Activated CD4-positive, alpha-beta T cell treated with anti-CD3 and anti-CD28 coated beads, Interleukin-2, Interleukin-6, amounts not matched to agents 100 ng/mL and 50 ng/mL, durations not matched to agents 16 hours and 8 hours (primary cell): ENCODE measurements at places on chromosomes 7 and 10.

GRCh38 chr10:132485391-132485790, 52.2 kb upstream of the INPP5A start:
- no peak for DNase-seq

GRCh38 chr7:140304191-140304799, 94.0 kb downstream of the SLC37A3 start:
- DNase-seq: peak; percentile 59

GRCh38 chr10:23868121-23868520, 340.8 kb upstream of the KIAA1217 start:
- DNase-seq: no peak

DNA sequence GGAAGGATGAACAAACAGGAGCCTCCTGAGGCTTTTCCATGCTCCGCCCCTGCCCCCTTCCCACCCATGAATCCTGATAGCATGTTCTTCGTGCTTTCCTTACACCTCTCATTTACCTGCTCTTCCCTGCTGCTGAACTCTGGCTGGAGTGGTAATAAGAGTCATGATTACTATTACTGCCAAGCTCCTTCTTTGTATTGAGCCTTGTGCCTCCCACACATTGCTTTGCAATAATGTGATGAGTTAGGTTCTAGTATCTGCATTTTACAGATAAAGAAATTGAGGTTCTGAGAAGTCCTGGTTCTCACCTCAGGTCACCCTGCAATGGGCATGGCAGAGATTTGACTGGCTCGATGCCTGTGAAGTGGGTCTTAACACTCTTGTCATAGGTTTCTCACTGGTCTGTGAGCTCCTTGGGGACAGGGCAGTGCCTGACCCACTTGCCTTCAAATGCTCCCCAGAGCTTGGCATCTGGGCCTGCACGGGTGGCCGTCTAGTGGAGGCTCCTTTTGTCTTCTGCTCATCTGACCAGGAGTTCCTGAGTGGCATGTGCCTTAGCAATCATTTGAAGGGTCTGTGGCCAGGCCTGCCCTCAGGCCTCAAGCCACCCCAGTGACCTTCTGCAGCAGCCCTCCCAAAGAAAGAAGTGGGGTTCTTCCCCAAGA, 309.2 kb upstream of the ZMIZ1 start:
- DNase-seq: no peak

- peak; percentile 62 for DNase-seq
Measured at GRCh38 chr10:71888623-71889387, 37.8 kb upstream of the PSAP start.

GRCh38 chr7:96120445-96121225, 201.3 kb downstream of the SLC25A13 start:
- no peak for DNase-seq

DNA sequence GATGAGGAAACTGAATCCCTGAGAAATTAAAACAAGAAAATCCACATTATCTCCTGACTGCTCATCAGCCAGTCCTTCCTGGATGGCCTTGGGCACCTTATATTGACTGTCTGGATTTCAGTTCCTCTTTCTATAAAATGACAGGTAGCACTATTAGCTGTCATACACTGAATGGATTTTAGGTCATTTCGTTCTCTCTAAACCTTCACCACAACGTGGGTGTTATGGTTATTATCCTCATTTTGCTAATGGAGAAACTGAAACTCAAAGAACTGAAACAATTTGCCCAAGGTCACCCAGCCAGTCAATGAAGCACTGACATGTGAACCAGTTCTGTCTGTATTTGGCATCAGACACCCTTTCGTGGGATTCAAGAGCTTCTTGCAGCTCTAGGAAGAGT, 193.8 kb downstream of the CYP26A1 start:
- peak; percentile 24 for DNase-seq

- DNase-seq: no peak
Measured at GRCh38 chr10:77861366-77861765, 65.2 kb downstream of the DLG5 start.

DNA sequence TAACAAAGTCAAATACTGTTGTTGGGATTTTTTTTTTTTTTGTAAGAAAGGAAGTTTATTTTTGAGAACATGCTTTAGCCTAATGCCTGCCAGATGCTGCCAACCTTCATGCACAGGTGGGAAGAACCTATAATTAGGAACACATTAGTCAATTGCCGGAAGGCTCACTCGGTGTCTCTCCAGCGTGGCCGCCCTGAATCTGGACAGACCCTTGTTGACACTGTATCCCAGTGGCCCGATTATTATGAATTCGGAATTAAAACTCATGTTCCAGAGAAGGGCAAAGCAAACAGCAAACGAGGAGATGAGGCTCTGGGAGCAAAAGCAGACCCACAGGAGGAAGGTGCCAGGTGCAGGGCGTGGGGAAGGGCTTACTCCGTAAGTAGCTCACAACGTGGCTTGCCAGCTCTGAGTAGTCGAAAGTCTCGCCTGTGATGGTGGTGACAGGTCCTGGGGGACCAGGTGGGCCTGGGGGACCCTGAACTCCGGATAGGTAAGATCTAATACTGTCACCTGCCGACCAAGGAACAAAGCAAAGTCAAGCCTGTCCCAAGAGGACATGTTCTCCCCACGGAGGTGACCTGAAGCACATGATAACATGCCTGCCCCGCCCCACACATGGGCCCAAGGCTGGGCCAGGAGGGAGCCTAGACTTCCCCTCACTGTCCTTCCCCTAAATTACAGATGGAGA, 48.3 kb downstream of the COL17A1 start:
- no peak for DNase-seq

DNA sequence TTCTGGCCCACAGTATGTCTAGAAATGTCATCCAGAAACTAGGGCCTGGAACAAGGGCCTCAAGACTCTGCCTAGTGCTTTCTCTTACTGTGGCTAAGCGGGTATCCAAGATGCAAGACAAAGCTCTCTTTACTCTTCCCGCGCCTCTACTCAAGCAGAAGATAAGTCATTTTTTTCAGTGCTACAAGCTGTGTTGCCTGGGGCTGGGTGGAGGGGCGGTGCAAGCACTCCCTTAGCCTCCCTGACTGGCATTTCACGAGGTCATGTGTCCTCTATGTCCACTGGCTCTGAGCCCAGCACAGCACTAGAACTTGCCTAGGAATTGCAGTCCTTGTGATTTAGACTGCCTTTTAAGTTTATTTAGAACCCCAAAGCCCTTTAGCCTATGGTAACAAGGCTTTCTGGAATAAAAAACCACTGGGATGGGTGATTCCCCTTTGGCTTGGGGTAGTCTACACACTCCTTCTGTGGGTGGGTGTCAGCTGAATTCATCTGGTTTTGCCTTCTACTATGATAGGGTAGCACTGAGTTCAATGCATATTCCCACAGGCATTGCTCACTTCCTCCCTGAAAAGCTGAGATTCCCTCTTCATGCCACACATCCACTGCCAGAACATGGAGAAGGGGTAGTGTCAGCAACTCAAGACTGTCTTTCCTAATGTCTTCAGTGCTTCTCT, 371.8 kb upstream of the KCND2 start:
- DNase-seq: no peak

GRCh38 chr7:12409097-12409711, 5.5 kb upstream of the VWDE start:
- no peak for DNase-seq

DNA sequence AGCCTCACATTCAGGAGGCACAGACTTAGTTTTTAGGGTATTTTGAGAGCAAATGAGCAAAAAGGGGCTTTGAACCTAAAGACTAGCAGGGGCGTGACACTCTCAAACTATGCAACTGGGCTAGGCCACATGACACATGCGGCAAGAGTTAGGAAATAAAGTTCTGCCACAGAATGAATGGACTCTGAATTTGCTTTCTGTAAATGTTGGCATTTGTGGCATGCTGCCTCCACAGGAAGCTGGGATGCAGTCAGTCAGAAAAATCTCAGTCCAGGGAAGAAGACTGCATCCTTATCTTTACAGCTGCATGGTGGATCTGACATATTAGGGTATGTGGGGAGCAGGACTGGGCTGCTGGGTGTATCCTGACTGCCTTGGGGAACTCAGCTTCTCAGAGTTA, 181.0 kb downstream of the COBL start:
- DNase-seq: no peak

GRCh38 chr7:101626069-101626671, 2.9 kb downstream of the MYL10 start:
- DNase-seq: no peak

DNA sequence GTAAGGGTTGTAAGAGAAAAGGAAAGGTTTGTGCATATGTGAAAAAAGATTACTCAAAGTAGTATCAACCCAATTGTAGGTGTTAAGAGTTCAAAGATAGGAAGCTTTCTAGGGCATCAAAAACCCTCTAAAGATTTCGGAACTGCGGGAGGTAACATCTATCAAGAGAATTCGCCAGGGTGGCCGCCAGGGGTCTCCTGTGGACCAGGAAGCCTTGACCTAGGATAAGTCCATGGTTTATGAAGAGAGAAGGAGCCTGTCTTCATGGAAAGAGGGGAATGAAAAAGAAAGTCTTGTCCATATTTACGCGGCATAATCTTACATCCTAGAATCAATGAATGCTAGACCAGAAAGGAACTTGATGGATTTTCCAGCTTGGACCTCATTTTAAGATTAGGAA, 140.7 kb upstream of the CALCR start:
- DNase-seq: peak; percentile 36

- DNase-seq: peak; percentile 11
Measured at GRCh38 chr10:45580371-45581215, 92.0 kb downstream of the ZFAND4 start.

DNA sequence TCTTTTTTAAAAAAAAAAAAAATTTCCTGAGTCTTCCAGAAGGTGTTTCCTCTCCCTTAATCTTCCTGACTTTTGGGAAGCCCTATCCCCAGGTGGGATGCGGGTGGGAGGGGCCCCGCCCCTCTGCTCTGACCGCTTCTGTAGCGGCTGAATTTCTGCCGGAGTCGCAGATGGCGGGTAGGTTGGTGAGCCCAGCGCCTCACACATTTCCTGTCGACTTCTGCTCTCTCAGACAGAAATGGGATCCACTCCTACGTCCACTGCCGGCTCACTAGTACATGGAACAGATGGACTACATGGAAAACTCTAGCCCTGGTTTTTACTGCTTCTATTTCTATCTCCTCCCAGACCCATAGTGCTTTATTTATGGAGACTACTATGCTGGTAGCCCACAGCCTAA, 90.9 kb downstream of the NEUROD6 start:
- no peak for DNase-seq

DNA sequence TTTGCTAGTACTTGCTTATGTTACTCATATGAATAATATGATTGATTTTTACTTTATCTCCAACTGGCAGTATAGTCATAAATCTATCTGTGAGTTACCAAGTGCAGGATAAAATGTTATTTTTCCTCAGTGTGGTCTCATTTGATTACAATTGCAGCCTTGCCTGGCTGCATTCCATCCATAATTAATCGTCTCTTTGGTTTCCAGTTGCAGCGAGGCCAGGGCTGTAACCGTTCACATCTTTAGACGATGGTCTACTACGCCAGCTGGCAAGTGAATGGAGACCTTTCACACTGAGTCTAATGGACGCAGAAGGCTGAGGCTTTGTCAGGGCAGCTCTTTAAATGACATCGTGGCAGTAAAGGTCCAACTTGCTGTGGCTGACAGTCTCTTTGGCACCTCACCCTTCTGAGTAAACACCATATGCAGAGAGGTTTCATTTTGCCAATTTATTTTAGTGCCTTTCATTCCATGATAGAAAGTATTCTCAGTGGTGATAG, 84.0 kb downstream of the ARL4A start:
- no peak for DNase-seq

DNA sequence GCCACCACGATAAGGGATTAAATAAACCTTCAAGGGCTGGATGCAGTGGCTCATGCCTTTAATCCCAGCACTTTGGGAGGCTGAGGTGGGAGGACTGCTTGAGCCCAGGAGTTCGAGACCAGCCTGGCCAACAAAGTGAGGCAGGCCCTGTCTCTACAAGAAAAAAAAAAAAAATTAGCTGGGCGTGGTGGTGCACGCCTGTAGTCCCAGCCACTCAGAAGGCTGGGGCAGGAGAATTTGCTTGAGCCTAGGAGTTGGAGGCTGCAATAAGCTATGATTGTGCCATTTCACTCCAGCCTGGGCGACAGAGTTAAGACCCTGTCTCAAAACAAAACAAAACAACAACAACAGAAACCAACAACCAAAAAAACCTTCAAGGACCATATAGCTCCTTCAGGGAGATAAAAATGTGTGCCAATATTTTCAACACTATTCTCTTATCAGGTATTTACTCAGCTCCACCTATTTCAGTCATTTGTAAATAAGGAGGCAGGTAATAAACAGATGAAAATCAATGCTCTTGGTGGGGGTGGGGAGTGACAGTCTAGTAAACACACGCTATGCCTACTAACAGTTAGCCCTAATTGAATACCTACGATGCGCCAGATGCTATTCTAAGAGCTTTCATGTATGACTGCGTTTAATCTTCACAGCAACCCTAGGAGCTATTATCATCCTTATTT, 13.2 kb downstream of the BAIAP2L1 start:
- no peak for DNase-seq

- DNase-seq: no peak
Measured at GRCh38 chr7:16836481-16836880, 31.7 kb upstream of the AGR2 start.

DNA sequence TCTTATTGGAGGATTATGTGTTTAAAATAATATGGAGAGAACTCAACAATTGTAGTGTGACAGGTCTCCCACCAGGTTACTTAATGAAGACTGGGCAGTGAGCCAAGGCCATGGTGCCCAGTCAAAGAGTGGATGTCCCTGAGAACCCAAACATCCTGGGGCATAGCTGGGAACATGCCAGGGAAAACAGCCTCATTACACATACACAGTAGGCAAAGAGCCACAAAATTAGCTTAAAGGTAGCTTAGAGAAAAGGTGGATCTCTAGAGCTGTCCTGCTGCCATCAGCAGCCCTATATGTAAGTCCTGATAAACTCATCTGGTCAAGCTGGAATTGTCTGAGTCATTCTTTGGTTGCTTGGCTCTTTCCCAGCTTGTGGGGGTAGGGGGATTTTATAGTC, 287.8 kb downstream of the PHF14 start:
- no peak for DNase-seq

GRCh38 chr10:64334084-64334483, 812.9 kb downstream of the REEP3 start:
- DNase-seq: no peak

GRCh38 chr7:117837841-117838240, 35.4 kb downstream of the CTTNBP2 start:
- no peak for DNase-seq

DNA sequence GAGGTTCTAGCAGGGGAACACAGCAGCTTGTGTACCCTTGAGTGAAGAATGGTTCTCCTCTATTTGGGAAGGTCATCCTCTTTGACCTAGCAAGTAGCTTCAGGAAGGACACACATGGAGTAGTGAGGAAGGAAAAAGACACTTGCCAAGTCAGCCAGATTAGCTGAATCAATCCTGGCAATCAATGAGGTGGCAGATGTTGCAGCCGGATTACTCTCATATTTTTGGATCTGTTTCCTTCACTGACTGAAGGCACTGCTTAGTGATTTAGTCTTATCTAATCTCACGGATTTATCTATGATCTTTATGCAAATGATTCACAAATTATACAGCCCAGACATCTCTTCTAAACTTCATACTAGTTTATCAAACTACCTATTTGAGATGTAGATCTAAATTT, 218.8 kb downstream of the GPR158 start:
- no peak for DNase-seq

- no peak for DNase-seq
Measured at GRCh38 chr10:85916286-85916685, 450.3 kb downstream of the GRID1 start.
